ENCODE measurements at places on chromosomes 12 and 14.
A peak's percentile ranks its signal among the peaks of the same experiment; 100 is the strongest.

GRCh38 chr12:61871485-61871810, 388.8 kb upstream of the USP15 start:
- DNase-seq = no peak

DNA sequence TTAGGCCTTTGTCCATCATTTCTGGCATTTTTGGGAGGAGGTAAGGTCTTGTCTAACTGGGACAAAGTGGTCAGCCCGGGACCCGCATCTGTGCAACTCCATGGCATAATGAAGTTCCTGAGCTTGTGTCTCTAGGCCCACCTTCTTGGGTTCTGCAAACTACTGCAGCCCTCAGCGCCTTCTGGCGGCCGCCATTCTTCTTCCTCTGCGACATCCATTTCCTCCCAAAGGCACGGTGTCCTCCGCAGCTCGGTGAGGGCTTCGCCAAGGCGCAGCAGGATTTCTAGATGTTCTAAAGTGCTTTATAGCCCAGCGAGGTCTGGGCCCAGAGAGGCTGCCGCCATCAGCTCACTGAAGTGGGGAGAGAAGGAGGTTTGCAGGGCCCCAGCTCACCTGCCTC, 134.4 kb upstream of the OR4E1 start:
- no peak for DNase-seq

DNA sequence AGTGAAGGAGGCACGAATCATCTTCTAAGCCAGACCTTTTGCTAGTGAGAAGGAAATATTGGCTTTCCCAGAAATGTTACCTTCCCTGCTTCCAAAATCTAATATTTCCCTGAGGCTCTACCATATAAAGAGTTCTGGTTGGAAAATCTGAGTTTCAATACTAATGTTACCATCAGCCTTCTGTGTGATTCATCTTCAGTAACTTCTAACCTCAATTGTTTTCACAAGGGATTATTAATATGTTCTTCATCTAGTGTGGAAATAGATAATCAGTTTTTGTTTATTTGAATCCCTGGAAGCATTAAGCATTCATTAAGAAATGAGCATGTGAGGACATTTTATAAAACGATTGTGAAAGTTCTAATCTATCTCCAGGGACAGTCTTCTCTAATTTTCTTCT, 720.9 kb downstream of the AACS start:
- DNase-seq = no peak

- no peak for DNase-seq
Observed at GRCh38 chr14:68879841-68880575, 87.1 kb upstream of the ZFP36L1 start.

DNA sequence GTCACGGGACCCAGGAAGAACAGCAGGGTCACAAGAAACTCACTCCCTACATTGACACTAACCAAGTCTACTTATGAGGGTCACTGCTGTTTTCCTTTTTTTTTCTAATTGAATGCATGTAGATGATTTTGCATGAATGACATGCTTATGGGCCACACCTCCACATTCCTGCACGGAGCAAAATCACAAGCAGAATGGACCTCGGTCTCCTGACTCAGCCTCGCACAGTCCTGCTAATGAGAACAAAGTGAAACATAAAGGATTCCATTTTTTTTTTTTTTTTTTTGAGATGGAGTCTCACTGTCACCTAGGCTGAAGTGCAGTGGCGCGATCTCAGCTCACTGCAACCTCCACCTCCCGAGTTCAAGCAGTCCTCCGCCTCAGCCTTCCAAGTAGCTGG, 12.3 kb downstream of the SCARB1 start:
- no peak for DNase-seq

DNA sequence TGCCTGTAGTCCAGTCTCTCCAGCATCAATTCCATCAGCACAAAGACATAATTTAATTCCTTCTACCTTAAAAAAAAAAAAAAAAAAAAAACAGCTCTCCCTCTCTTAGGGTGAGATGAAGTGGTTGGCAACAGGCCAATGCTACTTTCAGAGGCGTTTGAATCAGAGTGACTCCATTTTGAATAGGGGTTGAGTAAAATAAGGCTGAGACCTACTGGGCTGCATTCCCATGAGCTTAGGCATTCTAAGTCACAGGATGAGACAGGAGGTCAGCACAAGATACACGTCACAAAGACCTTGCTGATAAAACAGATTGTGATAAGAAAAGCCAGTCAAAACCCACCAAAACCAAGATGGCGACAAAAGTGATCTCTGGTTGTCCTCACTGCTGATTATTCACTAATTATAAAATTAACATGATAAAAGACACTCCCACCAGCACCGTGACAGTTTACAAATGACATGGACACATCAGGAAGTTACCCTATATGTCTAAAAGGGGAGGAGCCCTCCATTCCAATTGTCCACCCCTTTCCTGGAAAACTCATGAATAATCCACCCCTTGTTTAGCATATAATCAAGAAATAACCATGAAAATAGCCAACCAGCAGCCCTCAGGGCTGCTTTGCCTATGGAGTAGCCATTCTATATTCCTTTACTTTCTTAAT, 6.9 kb upstream of the TCL1B start:
- no peak for DNase-seq

DNA sequence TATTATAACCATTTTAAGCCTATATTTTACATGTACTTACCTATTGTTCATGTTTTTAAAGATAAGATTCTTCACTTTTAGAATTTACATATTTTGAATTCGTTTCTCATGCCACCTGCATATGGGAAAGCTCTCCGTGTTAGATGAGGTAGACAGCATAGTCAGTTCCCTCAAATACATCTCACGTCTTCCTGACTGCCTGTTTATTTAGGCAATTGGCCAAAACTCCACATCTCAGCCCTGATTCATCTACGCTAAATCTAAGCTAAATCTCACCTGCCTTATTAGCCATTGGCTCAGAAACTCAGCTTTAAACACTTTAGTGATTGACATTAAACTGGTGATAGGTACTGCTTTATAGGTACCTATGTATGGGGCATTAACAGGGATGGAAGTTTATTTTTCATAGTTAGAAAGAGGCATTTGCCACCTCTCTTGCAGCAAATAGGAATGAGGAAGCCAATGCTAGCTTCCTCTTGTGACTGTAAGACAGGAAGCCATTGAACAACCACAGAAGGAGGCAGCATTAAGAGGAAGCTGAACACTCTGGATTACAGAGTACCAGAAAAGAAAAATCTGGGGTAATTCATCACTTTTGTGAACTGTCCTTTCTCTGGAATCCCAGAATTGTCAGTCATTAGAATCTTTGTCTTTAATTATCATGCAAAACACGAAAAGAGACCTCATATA, 111.9 kb downstream of the LRFN5 start:
- no peak for DNase-seq

DNA sequence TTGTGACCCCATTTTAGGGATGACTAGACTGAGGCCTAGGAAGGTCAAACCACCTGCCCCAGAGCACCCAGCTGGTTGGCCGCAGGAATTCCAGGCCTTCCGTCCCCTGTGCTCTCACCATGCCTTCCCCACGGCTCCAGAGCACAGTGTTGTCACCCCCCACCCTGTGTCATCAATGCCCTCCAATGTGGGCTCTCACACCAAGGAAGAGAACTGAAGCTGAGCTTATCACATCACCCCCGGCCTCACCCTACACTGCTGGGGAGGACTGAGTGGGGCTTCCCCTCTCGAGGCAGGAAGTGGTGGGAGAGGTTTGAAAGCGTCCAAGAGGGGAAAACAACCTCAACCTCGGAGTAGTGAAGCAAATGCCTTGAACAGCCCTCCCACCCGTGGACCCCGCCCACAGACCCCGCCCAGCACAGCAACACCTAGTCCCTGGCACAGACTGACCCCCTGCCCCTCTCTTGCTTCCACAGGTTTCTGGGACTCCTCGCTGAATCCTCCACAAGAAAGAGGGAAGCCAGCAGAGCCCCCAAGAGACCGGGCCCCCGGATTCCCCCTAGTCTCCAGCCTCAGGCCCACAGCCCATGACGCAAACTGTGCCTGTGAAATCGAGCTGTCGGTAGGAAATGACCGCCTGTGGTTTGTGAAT, 97.2 kb downstream of the LGMN start:
- peak; percentile 81 for DNase-seq

DNA sequence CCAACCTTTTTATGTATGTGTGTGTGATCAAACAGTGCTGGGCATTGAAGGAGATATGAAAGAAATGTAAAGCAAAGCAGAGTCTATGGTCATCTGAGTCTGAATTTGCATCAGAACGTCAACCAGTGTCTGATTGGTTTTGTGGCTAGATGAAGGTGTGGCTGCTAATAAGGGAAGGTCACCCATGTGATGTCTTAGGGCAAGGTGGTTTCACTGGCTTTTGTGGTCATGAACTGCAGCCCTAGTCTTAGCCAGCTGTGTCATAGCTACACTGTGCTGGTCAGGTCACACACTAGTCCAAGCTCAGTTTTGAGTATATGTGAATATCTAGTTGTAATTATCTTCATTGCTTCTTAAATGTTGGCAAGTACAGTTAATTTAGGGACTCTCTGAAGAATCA, 105.8 kb downstream of the TGFB3 start:
- DNase-seq = no peak

DNA sequence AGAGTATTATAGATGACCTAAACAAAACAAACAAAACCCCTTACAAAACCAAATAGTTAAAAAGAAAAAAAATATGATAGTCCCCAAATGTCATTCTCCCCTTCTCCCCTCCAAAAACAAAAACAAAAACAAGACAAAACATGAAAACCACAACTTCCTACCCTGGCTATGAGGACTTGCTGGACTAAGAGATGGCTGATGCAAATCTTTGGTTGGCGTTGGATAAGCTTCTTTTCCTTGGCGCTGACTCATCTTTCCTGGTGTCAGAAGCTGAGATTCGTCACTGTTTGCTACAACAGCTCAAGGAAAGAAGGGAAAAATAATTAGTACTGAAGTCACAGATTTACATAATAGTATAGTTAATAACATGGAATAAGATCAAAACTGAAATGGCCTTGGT, 102.5 kb upstream of the BBS10 start:
- DNase-seq = no peak

GRCh38 chr14:74905595-74906142, 17.4 kb downstream of the RPS6KL1 start:
- peak; percentile 80 for DNase-seq

DNA sequence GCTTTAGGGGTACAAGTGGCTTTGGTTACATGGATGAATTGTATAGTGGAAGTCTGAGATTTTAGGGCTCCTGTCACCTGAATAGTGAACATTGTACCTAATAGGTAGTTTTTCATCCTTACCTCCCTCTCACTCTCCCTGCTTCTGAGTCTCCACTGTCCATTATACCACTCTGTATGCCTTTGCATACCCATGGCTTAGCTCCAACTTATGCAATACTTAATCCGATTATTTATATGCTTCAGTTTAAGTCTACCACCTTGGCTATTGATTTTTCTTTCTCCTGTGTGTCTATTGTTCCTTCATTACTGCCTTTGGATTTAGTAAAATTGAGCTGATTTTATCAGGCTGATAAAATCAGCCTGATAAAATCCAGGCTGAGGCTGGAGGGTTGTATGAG, 30.5 kb upstream of the C12orf71 start:
- no peak for DNase-seq

DNA sequence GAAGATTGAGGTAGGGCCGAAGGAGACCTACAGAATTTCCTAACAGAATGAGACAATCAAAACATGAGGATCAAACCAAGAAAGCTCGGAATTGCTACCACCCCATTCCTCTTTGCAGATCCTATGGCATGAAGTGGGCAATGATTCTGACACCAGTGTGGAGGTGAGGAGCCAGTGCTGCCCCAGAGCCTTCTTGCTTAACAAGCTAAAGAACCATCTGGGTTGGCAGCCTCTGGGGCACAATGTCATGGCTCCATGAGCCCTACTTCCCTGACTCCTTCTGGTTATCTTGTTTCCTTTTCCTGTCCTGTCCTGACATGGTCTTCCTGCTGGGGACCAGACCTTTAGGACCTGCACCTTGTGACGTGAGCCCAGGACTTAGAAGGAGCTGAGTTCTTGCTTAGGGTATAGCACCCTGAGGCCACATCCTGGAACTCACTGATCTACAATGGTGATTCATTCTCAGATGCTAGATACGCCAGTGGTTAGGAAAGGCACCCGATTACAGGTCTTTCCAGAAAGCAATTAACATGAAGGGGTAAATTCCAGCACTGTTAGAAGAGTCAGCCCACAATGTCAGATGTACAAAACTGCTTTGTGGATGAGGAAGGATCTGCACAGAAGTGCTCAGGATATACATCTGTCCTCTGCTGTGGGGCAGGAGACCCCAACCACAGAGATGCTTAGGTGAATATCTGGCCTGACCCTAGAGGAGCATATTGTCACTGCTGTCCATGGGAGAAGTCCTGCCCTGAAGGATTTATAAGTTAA, 324.2 kb downstream of the ZFP36L1 start:
- DNase-seq = peak; percentile 27

DNA sequence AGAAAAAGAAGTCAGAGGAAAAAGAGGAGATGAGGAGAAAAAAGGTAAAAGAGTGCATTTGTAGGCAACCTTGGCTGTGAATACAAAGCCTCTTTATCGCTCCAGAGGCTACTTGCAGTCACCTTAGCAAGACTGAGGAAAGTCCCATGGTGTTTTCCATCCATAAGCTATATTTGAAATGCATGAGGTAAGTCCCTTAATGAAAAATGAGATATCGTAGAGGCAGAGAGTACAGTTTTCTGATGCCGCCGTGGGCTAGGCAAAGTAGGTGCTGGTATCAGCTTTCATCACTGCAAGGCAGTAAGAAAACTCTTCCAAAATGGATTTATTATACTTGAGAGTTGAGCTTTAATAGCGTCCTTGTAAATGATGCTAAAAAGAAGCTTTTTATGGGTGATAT, 186.8 kb downstream of the ASCL1 start:
- no peak for DNase-seq

DNA sequence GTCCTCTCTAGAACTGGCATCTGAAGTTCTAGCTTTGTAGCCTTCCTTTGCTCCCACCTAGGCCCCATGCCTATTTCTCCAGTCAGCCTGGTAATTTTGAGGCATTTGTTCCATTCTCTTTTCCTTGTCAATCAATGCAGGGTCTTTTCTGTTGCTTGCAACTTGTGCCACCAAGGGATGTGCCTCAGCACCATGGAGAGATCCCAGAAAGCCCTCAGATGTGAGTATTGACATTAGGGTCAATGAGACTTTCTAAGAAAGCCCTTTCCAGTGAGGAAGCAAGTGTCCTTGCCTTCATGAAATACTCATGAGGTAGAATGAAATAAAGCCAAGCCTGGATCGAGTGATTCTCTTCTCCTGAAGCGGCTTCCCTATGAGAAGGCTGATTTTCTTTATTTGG, 213.9 kb downstream of the SLC15A4 start:
- no peak for DNase-seq

DNA sequence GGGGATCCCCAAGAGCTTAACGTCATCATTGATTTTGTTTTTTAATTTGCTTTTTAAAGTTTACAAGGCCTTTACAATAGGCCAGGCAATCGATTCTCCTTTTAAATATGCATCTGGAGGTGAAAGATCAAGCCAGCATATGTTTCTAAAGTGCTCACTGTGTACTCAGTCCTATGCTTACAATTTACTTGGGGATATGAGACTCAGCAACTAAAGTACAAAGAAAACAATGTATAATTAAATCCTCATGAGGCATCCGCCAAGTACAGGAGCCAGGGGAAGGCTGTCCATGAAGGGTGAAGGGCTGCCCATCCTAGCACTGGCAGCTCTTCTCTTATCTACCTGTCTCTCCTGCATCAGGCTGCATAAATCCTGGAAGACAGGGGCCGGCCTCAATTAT, 11.8 kb downstream of the CCDC92 start:
- DNase-seq = no peak

All from activated naive CD4-positive, alpha-beta T cell treated with Interleukin-2 at 50 U/mL for 16 hours (primary cell).